ENCODE measurements at places on chromosomes 12 and 14.

GRCh38 chr12:56931474-56931978 is 2.7 kb downstream of the SDR9C7 start:
- DNase-seq: peak; percentile 8

GRCh38 chr12:111425655-111426054 is 19.9 kb downstream of the SH2B3 start:
- no peak for DNase-seq

DNA sequence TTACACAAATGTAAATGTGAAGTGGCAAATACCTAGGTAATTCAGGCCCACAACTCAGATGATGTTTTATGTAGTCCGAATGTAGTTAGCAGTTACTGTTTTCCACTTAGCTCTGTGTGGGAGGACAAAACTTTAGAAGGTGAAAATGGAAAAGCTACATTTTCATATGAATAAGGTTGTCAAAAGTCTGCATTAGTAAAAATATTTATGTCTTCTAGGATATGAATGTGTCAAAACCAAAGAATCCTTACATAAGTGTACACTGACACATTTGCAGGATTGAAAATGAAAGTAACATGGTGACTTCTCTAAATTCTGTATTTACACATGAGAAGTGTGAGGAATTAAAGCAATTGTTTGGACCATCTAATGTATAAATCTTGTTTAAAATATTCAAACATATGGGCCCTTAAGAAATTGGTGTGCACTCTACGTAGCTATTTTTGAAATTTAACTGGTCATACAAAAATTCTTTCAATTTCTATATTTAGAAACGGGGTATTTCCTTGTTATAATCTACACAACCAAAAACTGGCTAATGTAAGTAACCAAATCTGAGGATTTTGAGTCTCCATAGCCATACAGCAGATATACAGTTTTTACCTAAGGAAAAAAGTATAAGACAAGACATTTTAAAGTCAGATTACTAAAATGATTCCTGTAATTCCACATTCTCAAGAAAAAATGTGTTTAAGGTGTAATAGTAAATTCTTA is 5.4 kb downstream of the CDKN1B start:
- DNase-seq: no peak

DNA sequence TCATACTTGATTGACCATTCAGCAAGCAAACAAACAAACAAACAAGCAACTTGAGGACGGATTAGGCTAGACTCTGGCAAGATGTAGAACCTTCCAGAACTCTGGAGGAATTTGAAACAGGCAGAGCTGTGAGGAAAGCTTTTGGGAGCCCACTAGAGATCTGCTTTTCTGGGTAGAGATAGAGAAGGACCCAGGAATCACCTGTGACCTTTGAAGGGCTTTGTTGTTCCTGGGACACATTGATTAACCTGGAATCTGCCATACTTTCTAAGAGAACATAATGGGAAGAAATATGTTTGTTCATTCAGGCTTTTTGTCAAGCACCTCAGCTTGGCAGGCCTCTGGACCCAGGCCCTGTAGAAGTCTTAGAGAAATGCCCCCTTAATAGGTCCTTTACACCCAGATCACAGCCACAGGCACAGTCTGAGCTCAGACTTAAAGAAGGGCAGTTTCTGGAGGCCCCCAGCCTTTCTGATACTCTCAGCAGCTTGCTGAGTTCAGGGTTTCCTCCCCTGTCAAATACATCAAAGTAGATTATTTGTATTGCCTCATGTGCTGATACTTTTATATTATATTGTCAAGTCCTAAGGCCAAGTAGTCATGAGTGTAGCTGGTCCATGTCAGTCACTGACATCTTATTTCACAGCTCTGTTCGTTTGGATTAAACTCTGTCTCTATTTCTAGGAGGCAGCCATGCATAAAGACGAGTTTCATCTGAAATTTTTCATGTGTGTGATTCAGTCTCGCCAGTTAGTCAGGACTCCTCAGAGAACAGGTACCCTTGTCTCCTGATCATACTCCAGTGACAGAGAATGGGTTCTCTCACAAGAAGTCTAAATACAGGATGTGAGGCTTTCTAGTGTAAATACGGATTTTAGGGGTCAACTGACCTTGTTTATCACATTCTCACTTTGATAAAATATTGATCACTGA is 1.1 kb upstream of the SENP1 start:
- no peak for DNase-seq

GRCh38 chr14:49159081-49159480 is 427.1 kb downstream of the RPS29 start:
- no peak for DNase-seq

DNA sequence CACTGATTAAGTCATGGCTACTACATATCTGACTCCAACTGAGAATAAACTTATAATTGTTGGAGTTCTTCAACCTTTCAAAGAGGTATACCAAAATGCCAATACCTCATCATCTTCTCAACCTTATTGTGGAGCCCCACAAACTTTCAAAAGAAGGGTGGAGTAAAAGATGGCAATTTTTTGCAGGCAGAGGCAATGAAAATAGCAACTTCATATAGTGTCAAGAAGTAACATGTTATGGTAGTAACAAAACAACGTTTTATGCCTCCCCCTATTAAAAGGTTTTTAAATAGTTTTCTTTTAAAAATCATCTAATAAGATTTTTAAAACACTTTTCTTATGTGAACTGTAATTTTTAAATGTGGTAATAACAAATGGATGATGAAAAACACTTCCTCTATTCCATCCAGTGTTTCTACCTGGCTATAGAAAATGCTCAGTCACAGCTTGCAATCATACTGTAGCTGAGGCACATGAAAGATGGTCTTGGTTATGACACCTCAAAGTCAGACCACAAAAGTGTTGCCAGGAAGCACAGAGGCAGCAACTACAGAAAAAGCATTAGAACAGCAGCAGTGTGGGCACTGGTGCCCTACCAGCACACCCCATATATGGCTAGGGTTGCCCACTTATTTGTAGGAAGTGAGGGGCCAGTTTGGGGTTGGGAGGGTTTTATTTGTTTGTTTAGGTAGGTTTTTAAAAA is 7.0 kb downstream of the PPP1R12A start:
- DNase-seq: peak; percentile 13

DNA sequence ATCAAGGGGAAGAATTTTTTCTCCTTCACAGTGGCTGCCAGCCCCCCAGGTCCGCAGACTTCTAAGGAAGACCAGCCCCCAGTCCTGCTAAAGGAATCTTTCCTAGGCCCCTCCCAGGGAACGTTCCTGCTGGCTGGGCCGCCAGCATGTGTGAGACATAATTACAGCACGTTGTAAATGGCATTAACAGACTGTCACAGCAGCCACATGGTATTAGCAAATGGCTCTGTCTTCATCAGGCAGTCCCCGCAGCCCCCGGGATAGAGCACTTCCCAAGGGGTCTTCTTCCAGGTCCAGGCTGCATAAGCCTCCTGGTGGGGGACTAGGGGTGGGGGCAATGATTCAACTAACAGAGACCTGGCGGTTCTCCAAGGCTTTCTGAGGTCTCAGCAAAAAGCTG is 34.9 kb upstream of the FAM222A start:
- DNase-seq: no peak

GRCh38 chr12:90244232-90244631 is 535.6 kb upstream of the ATP2B1 start:
- DNase-seq: no peak

DNA sequence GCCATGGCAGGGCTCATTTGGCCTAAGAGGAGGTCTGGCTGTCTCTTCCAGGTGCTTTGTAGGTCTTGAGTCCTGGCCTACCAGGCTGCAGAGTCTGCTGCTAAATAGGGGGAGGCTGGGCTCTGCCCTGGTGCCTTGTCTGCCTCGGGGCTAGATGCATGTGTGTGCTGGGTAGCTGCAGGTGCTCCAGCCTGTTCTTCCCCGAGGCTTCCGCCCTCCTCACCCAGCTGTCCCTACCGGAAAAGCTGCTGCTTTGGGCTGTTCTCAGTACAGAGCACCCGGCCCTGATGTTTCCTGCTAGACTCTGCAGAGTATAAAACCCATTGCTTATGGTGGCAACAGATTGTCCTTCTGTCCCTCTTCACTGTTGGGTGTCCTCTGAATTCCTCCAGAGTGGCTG is 37.7 kb downstream of the RAB35 start:
- DNase-seq: no peak

- no peak for DNase-seq
These were observed 109.3 kb upstream of the ETV6 start for GRCh38 chr12:11540156-11540555.

GRCh38 chr12:29700761-29701481 is 82.8 kb downstream of the TMTC1 start:
- DNase-seq: no peak

- DNase-seq: no peak
These were observed 47.1 kb downstream of the FOXN4 start for GRCh38 chr12:109261939-109262338.

DNA sequence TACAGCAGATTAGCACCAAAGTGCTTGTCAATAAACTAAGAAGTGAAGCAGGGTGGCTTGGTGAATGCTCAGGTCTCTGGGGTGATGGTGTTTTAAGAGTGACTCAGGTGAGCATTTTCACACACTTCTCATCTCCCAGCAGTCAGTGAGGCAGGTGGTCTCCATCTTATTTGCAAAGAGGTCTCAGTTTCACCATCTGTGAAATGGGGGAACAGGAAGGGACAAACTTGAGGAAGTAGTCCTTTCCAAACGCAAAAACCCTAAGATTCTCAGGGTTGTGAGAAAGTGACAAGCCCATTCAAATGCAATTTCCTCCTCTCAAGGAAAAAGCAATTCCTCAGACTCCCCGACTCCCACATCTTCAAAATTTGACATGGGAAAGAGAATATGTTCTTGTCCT is 54.1 kb downstream of the CMKLR1 start:
- no peak for DNase-seq

GRCh38 chr14:50875359-50876070 is 3.7 kb downstream of the ABHD12B start:
- peak; percentile 38 for DNase-seq

DNA sequence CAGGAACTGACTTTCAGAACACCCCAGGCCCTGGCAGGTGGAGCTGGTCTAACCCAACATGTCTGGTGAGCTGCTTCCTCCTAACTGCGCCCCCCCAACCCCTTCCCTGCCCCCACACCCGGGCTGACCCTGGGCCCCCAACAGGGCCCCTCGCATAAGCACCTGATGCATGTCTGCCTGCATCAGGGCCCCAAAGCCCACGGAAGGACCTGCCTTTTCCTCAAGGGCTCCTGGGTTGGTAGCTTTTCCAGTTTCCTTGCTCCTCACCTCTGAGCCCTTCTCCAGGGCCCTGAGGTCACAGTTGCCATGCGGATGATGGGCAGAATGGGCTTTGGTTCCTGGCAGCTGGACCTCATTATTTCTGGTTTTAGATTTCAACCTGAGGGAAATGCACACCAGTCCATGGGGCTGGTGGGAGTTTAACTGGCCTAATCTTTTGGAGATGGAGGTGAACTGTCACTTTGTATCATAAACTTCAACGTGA is 18.5 kb downstream of the TESC start:
- no peak for DNase-seq

- no peak for DNase-seq
These were observed 106.3 kb downstream of the LRIG3 start for GRCh38 chr12:58814036-58814435.

DNA sequence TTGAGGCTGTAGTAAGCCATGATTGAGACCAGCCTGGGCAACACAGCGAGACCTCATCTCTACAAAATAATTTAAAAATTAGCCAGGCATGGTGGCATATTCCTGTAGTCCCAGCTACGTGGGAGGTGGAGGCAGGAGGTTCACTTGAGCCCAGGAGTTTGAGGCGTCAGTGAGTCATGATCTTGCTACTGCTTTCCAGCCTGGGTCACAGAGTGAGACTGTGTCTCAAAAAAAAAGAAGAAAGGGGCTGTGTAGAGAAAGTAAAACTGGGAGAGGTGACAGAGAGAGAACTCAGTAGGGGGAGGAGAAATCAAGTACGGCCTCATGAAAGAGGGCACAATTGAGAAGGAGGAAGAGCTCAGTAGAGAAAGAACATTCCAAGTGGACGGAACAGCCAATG is 12.4 kb downstream of the TECPR2 start:
- DNase-seq: no peak

DNA sequence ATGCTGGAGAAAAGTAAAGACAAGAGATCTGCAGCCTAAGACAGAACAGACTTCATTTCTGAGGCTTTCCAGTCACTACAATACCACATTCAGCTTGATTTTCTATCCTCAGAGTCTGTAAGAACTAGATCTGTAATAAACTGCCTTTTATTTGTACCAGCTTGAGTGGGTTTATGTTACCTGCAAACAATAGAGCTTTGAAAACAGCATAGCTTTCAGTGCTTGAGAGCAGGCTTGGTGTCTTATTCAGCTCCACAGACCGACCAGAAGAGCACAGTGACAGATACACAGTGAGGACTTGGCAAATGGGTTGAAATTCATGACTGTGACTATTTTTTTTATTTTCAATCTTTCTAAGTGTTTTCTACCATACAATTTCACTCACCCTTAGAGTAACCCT is 207.8 kb upstream of the OTX2 start:
- DNase-seq: no peak

- no peak for DNase-seq
These were observed 35.5 kb upstream of the PRPF39 start for GRCh38 chr14:45048385-45048784.

- no peak for DNase-seq
These were observed 28.3 kb downstream of the BRI3BP start for GRCh38 chr12:125021771-125022170.

GRCh38 chr14:58280954-58281787 is 17.2 kb upstream of the ARID4A start:
- DNase-seq: no peak

Data from T-cell (primary cell).